Activated CD4-positive, alpha-beta T cell treated with anti-CD3 and anti-CD28 coated beads for 4 hours (primary cell): ENCODE measurements at places on chromosomes 6 and 20.

DNA sequence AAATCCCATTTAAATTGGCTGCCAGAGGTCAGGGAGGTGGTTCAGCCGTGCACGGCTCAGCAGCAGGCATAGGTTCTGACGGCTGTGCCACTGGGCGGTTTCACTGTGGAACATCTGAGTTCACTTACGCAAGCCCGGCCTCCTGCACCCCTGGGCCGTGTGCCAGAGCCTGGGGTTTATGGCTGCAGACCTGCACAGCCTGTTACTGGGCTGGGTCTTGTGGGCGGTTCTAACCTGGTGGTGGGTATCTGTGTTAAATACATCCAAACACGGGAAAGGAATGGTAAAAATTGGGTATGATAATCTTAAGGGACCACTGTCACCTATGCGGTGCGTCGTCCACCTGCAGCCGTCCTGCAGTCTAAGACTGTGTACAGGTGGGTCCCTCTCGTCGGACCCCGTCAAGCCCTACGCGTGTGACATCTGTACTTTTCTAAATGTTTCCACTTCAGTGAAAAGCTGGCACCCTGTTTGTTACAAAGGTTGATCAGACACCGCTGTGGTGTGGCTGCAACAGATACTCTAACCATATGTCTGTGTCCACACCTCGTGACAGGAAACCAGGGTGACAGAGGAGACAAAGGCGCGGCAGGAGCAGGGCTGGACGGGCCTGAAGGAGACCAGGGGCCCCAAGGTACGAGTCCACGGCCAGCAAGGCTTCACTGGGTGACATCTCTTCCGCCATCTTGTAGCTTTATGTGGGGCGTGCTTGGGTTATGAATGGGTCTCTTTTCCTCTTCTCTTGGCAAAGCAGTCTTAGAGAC is 21.5 kb downstream of the COL9A3 start:
- no peak for DNase-seq

DNA sequence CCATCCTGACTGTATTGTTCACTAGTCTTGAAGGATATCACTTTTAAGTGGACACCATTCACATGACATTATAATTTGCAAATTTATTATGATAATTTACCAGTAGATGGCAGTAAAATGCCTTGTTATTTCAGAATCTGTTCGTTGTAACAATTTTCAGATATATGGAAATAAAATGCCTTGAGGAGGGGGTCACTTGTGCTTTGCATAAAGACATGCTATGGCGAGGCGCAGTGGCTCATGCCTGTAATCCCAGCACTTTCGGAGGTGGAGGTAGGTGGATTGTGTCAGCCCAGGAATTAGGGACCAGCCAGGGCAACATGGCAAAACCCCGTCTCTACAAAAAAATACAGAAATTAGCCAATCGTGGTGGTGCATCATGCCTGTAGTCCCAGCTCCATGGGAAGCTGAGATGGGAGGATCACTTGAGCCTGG is 9.0 kb upstream of the NCOA6 start:
- DNase-seq: no peak

DNA sequence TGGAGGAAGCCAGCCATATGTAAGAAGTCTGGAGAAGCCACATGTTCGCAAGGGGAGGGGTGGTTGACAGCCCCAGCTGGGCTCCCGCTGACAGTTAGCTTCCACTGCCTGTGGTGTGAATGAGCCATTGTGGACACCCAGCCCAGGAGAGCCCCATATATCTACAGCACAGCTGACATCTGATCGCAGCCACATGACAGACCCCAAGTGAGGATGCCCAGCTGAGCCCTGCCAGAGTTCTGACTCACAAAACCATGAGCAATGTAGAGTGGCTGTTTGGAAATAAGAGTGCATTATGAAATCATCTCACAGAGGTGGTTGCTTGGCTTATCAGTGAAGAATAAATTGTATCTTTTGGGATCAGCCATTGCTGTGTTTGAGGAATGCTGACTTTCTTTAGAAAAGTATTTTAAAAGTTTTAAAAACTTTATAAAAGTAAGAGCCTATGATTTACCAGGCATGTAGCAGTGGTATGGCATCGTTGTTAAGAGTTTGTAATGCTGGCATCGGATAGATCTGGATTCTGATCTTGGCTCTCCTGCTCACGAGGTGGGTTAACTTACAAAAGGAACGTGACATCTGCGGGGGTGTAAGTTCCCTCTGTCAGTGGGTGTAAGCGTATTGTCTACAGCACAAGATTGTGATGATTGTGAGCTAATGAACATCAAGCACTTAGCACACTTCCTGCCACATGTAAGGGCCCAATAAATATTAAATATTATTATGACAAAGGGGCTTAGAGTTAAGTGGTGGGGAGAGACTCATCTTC is 24.1 kb downstream of the CFAP61 start:
- no peak for DNase-seq

GRCh38 chr6:145813285-145814034 is 1.1 kb downstream of the FBXO30 start:
- no peak for DNase-seq

DNA sequence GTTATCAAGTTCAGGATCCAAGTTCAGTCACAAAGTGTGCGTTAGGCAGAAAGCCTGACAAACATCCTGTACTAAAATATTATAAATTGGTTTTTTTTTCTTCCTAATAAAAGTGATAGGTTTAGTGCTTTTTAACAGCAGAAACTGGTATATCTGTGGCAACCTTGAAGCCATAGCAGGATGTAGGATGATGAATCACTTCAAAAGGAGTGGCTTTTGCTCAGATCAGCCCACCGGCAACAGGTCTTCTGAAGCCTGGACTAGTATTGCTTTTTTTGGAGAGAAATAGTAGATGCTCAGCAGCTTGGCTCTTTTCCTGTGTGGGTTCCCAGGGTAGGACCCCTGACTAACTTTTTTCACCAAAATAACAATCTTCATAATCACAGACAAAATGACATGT is 190.8 kb downstream of the EPM2A start:
- no peak for DNase-seq

- no peak for DNase-seq
These were observed 281.7 kb downstream of the CDC5L start for GRCh38 chr6:44668976-44669934.

DNA sequence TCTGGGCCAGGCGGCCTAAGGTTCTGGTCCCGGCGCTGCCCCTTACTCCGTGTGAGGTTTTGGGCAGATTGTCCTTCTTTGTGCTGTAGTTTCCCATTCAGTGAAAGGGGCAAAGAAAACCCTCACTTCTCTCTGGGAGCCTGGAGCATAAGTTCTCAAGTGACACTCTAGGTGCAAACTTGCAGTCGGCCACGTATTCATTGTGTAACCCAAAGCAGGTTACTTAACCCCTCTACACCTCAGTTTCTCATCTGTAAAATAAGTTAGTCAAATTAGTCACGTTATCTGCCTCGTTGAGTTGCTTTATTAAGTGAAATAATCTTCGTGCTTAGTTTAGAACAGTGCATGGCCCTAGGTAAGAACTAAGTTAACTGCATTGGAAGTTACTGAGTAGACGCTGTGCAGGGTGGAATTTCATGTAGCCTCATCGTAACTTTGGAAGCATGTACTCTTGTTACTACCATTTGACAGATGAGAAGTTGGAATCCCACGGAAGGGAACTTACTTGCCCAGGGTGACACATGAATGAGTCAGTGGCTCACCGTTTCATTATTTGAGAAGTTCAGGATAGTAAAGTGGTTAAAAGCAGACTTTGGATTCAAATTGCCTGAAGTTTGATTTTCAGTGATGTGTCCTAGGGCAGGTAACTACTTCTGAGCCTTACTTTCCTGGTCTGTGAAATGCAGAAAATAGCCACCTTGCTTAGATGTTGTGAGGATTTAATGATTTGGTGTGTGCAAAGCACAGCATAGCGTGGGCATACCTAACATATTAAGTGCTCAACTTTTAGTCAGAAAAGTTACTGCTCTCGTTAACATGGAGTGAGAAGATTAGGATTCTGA is 556 bp upstream of the MROH8 start:
- DNase-seq: no peak

- DNase-seq: no peak
These were observed 89.3 kb downstream of the MRPL14 start for GRCh38 chr6:44037847-44038542.

GRCh38 chr6:84775751-84776150 is 11.4 kb upstream of the TBX18 start:
- DNase-seq: no peak

DNA sequence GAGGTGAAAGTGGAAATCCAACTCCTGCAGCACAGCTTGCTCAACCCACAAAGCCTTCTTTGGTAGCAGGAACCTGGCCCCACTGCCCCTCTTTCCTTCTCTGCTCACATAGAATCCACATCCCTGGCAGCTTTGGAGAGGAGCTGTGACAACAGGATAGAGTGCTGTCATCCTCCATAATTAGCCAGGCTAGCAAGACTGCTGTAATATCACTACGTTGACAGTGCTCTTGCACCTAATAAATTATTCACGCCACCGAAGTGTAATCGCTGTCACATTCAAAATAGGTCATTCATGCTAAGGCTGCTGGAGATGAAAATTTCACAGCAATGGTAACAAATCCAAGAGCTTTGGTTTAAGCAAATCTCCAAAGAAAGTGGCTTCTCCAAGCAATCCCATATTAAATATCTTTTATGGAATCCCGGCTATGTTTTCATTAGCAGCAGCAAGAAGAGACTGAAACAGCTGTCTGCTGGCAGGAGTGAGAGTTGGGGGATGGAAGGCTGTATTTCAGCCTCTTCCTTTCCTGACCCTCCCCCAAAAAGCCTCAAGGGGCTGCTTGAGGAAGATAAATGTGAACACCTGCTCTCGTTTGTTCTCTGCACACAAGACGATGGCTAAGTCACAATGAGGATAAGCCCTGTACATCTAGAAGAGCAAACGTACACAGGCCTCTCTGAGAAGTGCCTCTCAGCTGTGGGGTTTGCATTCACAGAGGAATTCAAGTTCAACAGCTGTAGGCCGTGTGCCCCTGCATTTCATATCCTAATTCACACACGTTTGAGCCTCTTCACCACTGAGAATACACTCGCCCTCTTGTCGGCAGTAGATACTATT is 16.5 kb downstream of the RIPOR2 start:
- no peak for DNase-seq

DNA sequence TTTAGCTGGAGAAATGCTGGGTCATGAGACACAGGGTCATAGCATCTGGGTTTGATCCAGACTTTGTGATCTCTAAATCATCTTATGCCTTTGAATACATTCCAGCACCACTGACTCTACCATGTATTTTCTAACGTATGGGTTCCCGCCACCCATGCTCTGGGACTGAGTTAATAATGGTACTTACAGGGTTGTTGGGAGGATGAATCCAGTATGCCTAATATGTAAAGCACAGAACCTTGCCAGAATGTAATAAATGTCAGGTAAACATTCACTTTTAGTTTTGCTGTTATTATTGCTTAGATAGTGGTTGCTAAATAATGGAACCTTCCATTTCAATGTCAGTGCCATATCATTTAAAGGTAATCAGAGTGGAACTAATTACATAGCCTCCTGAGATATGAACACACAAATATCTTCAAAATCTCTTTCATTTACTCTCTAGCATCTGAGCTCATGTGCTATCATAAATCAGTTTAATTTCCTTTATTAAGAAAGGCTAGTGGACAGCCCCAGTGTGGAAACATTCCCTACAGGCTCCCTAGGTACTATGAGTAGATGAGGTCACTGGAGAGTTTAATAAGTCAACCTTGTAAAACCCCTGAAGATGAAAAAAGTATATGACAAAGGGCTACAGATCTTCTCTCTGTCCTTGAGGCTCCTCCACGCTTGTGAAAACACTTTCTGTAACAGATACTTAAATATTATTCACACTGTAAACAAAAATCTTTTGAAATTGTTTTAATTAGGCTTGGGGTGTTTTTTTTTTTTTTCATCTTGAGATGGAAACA is 226.6 kb downstream of the ALDH8A1 start:
- DNase-seq: no peak

DNA sequence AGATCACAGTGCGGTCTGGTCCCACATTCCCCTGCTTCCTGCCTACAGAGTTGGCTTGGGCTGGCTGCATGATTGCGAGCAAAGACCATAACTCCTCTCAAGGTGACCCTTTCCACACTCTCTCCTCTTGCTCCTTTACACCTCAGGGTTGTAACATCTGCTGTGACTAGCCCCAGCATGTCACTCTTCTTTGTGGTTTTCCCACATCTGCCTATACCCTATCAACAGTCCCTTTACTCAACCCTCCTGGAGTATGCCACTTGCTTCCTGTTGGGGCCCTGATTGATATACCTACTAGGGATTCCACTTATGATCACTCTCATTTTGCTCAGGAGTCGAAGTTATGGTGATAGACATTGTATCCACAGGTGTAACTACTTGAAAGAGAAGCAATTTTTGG is 58.9 kb upstream of the SGK1 start:
- no peak for DNase-seq

DNA sequence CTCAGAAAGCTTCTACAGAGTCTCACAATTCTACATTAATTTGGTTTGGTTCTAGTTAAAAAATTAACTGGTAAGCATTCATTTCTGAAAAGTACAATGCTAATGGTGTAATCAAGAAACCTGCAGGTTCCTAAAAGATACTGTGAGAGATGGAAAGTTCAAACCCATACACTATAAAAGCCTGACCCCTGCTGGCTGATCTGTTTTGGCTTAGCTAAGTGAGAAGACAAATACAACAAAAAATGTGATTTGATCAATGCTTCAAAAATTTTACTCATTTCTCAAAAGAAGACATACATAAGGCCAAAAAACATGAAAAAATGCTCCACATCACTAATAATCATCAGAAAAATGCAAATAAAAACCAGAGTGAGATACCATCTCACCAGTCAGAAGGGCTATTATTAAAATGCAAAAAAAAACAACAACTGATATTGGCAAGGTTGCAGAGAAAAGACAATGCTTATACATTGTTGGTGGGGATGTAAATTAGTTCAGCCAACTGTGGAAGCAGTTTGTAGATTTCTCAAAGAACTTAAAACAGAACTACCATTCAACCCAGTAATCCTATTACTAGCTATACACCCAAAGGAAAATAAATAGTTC is 102.8 kb downstream of the MOXD1 start:
- DNase-seq: peak; percentile 9

DNA sequence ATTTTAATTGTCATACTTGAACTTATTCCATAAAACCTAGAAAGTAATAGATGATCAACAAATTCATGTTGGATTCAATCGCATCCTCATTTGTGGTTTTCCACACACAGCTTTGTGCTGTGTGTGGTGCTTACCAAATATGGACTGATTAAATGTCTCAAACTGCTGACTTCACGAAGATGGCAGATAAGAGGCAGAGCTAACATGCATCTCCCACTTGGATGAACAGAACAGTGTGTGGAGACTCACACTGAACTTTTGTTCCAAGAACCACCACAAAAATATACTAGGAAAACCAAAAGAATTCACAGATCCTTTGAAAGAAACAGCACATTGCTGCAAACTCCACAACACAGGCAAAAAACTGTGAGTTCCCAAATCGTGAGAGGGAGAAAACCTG is 603.7 kb downstream of the TENT5A start:
- no peak for DNase-seq
